Activated CD4-positive, alpha-beta T cell treated with anti-CD3 and anti-CD28 coated beads, Interleukin-2, Interleukin-4, amounts not matched to agents 100 ng/mL and 50 ng/mL, durations not matched to agents 16 hours and 8 hours (primary cell): ENCODE measurements at places on chromosomes 2 and 18.

DNA sequence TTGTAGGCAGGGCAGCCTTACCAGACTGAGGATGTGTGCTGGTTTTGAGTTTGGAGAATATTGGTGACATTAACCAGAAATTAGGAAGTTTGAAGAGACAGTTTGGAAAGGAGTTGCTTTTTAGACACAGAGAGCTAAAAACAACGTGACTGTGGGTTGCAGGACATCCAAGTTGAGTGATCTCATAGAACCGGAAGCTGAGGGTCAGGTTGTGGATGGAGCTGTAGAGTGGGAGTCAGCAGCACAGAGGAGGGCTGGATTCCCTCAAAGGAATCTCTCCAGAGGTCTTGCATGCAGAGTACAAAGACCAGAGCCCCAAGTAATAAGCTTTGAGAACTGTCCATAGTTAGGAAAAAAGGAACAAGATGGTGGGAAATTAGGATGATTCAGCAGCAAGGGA is 9.3 kb downstream of the MAPRE3 start:
- DNase-seq, result no peak

- no peak for DNase-seq
These were observed 13.1 kb downstream of the PTPRN start for GRCh38 chr2:219296142-219296541.

GRCh38 chr2:174967691-174968260 is 37.4 kb downstream of the CHN1 start:
- DNase-seq, result no peak

DNA sequence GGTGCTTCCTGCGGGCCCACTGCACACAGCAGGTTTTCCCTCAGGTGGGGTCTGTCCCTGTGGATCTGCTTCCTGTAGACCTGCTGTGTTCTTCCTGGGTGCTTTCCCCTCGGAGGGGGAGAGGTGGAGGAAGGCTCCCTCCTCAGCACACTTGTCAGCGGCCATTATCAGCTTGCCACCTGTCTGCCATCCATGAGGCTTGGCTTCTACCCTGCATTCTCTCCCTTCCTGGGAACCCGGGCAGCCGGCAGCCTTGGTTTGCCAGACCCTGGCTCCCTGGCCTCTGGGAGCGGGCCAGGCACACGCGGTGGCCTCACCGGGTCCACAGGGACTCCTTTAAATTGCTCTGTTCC is 58.5 kb downstream of the INPP5D start:
- DNase-seq, result no peak

DNA sequence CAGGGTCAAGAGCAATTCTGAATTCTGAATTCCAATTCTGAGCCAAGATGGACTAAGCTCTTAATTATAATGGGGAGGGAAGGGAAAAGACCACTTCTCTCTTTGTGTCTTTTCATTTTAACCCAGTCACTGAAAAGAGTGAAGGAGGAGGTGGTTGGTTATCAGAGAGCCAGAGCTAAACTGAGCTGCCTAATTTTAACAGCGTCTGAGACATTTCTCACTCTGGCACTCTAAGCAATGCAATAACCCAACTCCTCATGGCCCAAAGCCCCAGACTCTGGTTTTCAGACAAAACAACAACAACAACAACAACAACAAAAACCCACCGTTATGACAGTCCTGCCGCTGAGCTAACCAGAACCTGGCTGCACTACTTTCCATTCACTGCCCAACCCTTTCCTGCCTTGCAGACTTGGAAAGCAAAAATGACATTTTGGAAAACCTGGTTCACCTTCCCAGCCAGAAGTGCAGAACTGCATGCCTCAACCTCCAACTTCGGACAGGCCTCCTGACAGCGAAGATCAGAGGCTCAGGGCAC is 1.0 kb downstream of the CHST10 start:
- no peak for DNase-seq

DNA sequence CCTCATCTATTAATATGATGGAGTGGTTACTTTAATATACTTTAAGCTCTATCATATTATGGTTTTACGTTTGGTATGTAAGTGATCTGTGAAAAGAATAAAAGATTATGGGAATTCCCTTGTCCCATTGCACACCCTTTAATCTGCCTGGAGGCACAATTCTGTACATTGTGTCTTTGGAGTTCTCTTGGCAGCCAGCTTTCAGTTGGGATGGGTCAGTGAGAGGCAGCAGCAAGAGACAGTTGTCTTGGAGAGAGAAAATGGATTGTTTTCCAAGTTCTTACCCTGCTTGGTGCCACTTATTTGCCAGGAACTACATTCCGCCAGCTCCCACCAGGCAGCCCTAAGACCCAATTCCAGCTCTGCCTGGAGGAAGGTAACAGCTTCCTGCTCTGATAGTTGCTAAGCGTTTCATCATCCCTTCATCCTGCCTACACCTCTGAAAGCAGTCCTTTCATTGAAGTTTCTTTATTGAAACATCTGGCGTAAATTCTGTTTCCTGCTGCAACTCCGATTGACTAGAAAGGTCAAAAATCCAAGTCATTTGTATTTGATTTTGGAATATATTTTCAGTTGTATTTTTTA is 365.2 kb downstream of the AKAIN1 start:
- DNase-seq, result no peak

DNA sequence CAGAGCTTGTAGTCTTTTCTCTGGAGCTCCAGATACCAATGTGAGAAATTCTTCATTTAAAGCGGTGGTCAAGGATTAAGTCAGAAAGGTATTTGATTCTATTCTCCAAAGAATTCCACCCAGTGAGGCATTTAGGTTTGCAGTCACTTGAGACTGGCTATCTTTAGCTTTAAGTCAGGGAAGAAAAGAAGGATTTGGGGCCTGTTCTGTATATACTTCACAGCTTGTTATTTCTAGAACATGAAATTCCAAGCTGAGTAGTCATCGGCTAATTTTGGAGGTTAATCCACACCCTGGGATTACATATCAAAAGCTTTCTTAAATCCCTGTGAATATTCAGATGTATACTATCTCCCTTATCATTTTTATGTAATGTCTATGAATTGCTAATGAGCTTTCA is 39.4 kb downstream of the MYOM1 start:
- no peak for DNase-seq

GRCh38 chr18:48022021-48022420 is 91.6 kb upstream of the SMAD2 start:
- DNase-seq, result no peak
